Activated CD4-positive, alpha-beta T cell treated with anti-CD3 and anti-CD28 coated beads, Interleukin-2, amount 50 U/mL, for 24 hours (primary cell): ENCODE measurements at places on chromosomes 12 and 14.

- DNase-seq = no peak
Measured at GRCh38 chr12:6532927-6533652, 1.2 kb upstream of the GAPDH start.

- DNase-seq = no peak
Measured at GRCh38 chr14:85528080-85528896, 1.7 kb upstream of the FLRT2 start.

DNA sequence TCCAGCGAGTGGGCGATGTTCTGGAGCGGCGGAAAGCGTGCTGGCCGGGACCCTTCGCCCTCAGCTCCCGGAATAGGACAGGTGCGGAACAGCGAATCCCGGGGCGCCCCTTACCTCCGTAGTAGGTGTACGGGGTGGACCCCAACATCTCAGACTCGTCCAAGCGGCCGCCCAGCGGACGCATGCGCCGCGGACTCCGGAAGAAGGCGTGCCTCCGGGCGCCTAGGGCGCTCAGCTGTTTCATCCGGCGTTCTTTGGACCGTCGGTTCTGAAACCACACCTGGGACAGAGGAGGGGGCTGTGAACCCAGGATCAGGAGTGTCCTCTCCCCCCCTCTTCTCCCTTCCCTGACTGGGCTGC, 4.5 kb downstream of the LHX5 start:
- DNase-seq = no peak

- no peak for DNase-seq
Measured at GRCh38 chr12:127819056-127819455, 447.9 kb upstream of the TMEM132C start.

- DNase-seq = no peak
Measured at GRCh38 chr14:21723431-21724045, 49.9 kb upstream of the OR4E1 start.

DNA sequence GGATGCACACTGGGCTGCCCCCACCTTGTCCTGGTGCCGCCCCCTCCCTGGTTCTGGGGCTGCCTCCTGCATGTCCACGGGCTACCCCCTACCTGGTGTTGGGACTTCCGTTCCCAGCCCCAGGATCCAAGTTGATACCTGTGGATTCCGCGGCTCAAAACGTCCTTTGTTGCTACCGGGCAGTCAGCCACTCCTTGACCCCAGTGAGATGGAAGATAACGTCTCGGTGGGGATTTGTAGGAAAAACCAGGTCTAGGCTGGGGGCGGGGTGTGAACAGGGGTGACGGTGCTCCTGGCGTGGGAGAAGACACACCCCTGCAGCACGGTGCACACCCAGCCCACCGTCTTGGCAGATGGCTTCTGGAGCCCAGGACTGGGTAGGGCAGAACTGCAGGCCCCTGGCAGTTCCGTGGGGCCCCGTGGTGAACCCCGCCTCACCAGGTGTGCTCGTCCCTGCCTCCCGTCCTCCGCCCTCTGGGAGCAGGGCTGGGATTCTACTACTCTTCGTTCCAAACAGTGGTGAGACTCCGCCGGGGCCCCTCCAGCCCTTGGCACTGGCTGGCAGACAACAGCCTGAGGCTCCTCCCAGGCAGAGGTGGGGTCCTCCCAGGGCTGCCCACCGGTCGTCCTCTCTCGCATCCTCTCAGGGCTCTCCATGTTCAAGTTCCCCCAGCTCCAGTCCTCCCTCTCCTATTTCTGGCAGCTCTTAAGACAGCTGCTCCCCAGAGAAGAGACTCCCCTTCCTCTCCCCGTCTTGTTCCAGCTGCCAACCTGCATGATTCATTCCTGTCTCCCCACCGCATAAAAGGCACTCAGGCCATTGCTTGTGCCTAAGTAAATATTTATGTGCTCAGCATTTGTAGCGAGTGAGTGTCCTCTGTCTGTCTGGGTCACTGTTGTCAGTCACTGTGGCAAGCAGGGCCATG, 75.5 kb downstream of the FBXL14 start:
- DNase-seq = no peak

- DNase-seq = no peak
Measured at GRCh38 chr12:128661226-128661569, 162.6 kb downstream of the SLC15A4 start.

DNA sequence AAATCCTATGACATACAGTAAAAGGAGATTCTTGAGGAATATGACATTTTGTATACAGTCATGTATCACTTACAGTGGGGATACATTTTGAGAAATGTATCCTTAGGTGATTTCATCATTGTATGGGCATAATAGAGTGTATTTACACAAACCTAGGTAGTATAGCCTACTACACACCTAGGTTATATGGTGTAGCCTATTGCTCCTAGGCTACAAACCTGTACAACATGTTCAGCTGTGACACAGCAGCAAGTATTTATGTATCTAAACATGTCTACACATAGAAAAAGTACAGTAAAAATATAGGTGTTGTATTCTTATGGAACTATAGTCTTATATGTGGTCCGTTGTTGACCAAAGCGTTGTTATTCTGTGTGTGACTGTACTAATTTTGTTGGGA, 178.8 kb downstream of the FOXA1 start:
- DNase-seq = no peak

DNA sequence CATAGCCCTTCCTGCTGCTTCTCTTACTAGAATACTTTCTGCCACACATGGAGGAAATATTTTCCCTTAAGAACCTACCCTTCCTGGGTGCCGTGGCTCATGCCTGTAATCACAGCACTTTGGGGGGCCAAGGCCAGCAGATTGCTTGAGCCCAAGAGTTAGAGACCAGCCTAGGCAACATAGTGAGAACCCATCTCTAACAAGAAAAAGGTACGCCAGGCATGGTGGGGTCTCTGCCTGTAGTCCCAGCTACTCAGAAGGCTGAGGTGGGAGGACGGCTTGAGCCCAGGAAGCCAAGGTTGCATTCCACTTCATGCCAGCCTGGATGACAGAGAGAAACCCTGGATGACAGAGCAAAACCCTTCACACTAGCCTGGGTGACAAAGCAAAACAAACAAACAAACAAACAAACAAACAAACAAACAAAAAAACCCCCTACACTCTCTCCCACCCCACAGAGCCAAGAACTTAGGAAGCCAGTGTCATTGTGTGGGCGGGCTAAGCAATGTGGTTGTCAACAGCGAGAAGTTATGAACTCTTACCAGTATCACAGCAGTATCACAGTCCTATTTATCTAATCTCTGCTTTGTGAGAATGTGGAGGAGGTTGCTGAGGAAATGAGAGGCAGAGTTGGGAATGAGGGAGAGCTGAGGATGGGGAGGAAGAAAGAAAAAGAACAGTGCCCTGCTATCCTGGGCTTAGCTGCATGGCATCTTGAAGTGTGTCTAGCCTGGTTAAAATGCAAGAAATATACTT, 53.8 kb upstream of the CLEC14A start:
- no peak for DNase-seq

DNA sequence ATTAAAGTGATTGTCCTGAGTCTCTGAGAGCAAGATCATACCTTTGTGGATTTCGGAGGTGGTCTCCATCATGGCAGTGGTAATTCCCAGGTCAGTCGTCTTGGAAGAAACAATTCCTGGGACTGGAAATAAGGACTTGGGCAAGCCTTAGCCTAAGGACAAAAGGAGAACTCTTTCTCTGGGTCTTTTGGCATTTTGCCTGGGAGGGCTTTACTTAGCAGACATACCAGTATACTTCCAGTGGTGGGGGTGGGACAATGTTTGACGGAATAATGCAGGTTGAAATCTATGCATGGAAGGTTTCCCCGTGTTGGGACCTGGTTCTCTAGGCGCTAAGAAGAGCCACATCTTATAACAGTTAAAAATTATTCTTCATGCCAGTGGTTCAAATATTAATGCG, 70.4 kb upstream of the USP44 start:
- no peak for DNase-seq

DNA sequence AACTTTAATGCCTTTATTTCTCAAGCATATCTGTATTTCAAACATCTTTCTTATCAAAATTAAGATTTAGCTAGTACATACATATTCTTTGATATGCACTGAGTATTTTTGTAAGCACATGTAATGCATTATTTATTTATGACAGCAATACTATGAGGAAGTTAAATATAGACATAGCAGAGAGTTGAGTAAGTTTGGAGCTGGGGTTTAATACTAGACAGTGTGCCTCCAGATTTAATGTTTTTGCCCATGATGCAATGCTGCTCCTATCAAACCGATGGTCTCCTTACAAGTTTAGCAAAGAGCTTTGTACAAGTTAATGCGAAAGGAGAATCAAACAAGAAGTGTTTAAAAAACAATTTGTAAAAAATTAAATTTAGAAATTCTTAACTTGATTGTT, 826.6 kb upstream of the MGAT4C start:
- no peak for DNase-seq
